ENCODE measurements at places on chromosomes 16 and 17. TPM values are rescaled to one million over a fixed set of nuclear protein-coding genes. Genes with fewer than 3 reads are reported as not detected.

- H3K27ac ChIP-seq = no peak overlapping the region
- H3K36me3 ChIP-seq = no peaks in the 10 kb centered on the region
- no peak for DNase-seq
- no peaks in the 10 kb centered on the region for H3K27me3 ChIP-seq
- no peak overlapping the region for H3K4me3 ChIP-seq
Observed at GRCh38 chr17:38598995-38599394, 6.8 kb downstream of the SRCIN1 start.

DNA sequence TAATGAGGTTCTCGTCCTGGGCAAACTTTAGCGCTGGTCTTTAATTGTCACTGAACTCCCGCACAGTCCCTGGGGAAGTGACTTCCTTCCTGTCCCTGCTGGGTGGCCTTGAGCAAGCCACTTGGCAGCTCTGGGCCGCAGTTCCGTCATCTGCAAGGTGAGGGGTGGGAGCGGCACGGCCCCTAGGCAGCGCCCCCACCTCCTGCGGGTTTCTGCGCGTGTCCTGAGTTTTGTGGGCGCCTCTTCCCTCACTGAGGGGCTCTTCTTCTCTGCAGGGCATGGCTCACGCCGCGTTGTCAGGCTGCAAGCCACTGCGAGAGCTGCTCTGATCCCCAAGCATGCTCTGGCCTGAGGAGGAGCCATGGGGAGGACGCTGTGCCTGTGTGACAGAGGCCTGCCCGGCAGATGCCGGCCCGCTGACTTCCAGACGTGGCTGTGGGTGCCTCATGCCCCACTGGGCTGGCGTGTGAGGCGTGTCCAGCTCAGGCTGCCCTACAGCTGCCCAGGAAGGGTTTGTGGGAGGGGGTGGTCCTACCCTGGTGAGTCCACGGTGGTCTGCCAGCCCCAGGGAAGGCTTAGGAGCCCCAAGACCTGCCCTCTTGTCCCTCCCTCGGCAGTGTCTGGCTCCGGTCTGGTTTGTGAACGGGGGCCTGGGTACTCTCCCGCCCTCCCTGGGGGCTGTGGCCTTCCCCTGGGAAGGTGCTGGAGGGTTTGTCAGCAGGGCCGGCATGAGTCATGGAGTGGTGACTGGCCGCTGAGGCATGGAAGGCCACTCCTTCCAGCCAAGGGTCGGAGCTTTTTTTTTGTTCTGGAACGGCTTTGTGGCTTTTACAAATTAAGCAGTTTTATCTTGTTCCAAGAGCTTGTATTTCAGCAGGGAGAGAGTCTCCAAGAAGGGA lies 182.0 kb downstream of the SEC14L1 start:
- H3K4me3 ChIP-seq = peak overlapping the region; percentile 35
- no peaks in the 10 kb centered on the region for H3K36me3 ChIP-seq
- H3K27ac ChIP-seq = peak overlapping the region; percentile 73

MYO1D gene
- total RNA-seq = 335 TPM

DNA sequence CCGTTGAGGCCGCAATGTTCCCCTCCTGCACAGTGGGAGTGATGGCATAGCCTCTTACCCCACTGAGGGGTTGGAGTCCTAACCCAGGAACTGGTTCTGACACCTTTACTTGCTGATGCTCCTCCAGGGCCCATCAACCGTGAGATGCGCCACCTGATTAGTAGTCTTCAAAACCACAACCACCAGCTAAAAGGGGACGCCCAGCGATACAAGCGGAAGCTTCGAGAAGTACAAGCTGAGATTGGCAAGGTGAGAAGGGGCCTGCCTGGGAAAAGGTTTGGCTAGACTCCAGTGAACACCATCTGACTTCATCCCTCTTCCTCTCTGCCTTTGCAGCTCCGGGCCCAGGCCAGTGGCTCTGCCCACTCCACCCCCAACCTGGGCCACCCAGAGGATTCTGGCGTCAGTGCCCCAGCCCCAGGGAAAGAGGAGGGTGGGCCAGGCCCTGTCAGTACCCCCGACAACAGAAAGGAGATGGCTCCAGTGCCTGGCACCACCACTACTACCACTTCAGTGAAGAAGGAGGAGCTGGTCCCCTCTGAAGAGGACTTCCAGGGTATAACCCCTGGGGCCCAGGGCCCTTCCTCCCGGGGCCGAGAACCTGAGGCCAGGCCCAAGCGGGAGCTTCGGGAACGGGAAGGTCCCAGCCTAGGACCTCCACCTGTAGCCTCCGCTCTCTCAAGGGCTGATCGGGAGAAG lies 5.8 kb downstream of the RNF40 start:
- no peak overlapping the region for H3K4me3 ChIP-seq
- H3K27ac ChIP-seq = peak overlapping the region; percentile 11
- H3K27me3 ChIP-seq = no peaks in the 10 kb centered on the region
- peak; percentile 74 for DNase-seq
- no peaks in the 10 kb centered on the region for H3K4me1 ChIP-seq

ZNF597 gene
- 1.9 TPM for total RNA-seq

DNA sequence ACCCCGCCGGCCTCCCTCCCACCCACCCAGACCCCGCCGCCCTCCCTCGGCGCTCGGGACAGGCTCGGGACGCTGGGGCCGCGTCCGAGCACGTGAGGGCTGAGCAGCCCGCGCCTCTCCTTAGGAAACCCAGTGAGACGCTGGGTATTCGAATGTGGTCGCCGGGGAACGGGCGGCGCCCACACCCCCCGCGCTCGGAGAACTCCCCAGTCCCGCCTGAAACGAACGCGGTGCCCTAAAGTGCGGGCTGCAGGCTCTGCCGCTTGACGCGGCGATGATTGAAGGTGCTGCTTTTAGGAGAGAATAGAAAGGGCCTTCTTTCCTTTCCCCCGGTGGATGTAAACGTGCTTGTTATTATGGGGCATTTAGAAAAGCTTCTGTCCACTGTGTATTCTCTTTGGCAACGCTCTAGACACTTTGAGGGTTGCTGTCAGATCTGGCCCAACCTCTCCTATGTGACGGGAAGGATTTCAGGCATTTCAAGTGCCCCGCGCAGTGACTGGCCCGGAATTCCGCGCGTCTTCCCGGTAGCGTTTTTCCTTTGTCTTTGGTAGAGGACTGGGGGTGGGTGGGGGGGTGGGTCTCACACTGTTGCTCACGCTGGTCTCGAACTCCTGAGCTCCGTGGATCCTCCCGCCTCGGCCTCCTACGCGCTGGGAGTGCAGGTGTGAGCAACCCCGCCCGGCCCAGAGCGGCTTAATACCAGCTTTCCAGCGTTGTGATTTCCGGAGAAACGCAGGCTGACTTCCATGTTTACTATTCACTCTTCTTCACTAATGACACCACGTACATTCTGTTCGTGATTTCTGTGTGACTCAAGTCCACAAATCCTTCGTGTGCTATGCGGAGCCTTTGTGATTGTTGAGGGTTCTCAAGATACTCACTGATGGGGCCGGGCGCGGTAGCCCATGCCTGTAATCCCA lies 21.8 kb upstream of the FOXK2 start:
- DNase-seq = peak; percentile 69
- H3K4me1 ChIP-seq = peaks cover 6% of the 10 kb centered on the region
- no peaks in the 10 kb centered on the region for H3K36me3 ChIP-seq
- H3K27ac ChIP-seq = peak overlapping the region; percentile 94
- H3K4me3 ChIP-seq = peak overlapping the region; percentile 79

GRCh38 chr17:50283246-50283645 lies 9.0 kb downstream of the TMEM92 start:
- no peaks in the 10 kb centered on the region for H3K27me3 ChIP-seq
- H3K27ac ChIP-seq = no peak overlapping the region
- no peak overlapping the region for H3K4me3 ChIP-seq
- no peak for DNase-seq
- H3K4me1 ChIP-seq = no peaks in the 10 kb centered on the region

DNA sequence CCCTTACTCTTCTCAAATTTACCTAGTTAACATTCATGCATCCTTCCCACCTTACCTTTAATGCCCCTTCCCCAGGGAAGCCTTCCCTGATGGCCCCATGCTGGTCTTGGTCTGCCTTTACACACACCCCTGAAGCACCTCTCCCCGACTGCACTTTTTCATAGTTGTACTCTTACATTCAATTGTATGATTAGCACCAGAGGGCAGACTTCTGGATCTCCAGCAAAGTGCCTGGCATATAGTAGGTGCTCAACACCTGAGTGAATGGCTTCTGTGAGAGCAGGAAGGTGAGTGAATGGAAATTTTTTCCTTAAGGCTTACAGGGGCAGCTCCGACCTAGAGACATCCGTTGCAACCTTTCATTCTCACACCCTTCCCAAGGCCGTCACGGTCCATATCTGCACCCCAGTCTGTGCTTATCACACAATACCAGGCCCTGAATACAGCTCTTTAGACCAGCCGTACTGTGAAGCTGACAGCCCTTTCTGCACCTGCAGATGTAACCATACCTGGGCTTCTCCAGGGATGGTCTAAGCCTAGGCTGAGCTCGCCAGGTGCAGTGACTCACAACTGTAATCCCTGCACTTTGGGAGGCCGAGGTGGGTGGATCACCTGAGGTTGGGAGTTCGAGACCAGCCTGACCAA lies 4.4 kb downstream of the PGAP3 start:
- no peak overlapping the region for H3K27ac ChIP-seq
- no peaks in the 10 kb centered on the region for H3K27me3 ChIP-seq
- DNase-seq = no peak
- peaks cover 6% of the 10 kb centered on the region for H3K4me1 ChIP-seq
- H3K36me3 ChIP-seq = no peaks in the 10 kb centered on the region

FOXF1 gene
- total RNA-seq = 7.6 TPM

AOC3 gene
- total RNA-seq = 3.3 TPM

ZPBP2 gene
- total RNA-seq = not detected

EFNB3 gene
- total RNA-seq = not detected

DNA sequence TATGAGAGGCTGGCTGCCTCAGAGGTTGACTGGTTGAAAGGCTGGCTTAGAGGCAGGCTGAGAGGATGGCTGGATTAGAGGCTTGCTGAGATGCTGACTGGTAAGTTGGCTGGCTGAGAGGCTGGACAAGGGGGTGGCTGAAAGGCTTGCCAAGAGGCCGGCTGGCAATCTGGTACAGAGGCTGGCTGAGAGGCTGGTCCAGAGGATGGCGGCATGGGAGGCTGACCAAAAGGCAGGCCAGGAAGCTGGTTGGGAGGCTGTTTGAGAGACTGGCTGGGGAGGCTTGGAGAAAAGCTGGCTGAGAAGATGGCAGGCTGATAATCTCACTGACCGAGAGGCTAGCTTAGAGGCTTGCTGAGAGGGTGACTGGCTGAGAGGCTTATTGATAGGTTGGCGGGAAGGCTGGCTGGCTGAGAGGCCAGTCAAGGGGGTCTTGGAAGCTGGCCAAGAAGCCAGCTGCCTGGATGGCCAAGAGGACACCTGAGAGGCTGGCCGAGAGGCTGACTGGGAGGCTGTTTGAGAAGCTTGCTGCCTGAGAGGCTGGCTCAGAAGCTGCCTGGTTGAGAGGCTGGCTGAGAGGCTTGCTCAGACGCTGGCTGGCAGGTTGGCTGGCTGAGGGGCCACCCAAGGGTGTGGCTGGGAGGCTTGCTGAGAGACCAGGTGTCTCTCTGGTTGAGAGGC lies 34.2 kb upstream of the ACSM2B start:
- no peaks in the 10 kb centered on the region for H3K27me3 ChIP-seq

DNA sequence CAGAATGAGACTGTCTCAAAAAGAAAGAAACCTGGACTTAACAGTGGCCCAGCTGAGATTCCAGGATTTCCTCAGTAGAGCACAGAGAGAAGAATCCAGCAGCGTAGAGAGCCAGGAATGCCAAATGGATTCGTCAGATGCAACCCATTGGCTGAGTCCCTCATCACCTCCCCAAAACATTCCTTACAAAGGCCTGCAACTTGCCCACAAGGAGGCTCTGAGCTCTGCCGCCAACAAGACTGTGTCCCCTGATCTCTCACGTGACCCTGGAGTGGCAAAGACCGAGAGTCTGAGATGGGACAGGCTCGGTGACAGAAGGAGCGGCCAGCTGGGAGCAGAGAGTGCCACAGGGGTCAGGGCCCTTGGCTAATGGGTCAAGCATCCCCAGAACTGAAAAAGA lies 6.9 kb upstream of the CHMP6 start:
- H3K27me3 ChIP-seq = no peaks in the 10 kb centered on the region
- no peaks in the 10 kb centered on the region for H3K36me3 ChIP-seq
- H3K27ac ChIP-seq = peak overlapping the region; percentile 54

DNA sequence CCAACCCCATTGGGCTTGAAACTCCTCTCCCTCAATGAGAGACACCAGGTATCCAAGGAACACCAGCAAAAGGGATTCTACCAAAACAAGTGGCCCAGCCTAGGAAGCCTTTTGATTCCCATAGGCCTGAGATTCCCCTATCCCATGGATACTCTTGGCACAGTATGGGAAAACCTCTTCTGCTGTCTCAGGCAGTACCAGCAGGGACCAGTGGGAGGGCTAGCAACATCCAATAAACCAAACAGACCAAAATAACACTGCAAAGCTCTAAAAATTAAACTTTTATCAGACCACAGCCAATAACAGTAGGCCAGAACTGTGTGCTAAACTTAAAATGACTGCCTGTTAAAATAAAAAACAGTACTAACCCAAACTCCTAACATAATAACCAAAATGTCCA lies 153.9 kb upstream of the CES5A start:
- no peak overlapping the region for H3K27ac ChIP-seq
- H3K36me3 ChIP-seq = no peaks in the 10 kb centered on the region
- H3K27me3 ChIP-seq = no peaks in the 10 kb centered on the region
- no peaks in the 10 kb centered on the region for H3K4me1 ChIP-seq
- DNase-seq = no peak

GRCh38 chr17:39110435-39111136 lies 40.9 kb downstream of the PLXDC1 start:
- H3K27me3 ChIP-seq = no peaks in the 10 kb centered on the region
- DNase-seq = no peak
- no peak overlapping the region for H3K4me3 ChIP-seq
- no peaks in the 10 kb centered on the region for H3K4me1 ChIP-seq
- H3K36me3 ChIP-seq = no peaks in the 10 kb centered on the region

- H3K36me3 ChIP-seq = no peaks in the 10 kb centered on the region
- DNase-seq = no peak
- H3K4me1 ChIP-seq = peaks cover 3% of the 10 kb centered on the region
- no peaks in the 10 kb centered on the region for H3K27me3 ChIP-seq
- H3K4me3 ChIP-seq = no peak overlapping the region
- H3K27ac ChIP-seq = no peak overlapping the region
Observed at GRCh38 chr17:19372011-19372370, 6.3 kb upstream of the MAPK7 start.

DNA sequence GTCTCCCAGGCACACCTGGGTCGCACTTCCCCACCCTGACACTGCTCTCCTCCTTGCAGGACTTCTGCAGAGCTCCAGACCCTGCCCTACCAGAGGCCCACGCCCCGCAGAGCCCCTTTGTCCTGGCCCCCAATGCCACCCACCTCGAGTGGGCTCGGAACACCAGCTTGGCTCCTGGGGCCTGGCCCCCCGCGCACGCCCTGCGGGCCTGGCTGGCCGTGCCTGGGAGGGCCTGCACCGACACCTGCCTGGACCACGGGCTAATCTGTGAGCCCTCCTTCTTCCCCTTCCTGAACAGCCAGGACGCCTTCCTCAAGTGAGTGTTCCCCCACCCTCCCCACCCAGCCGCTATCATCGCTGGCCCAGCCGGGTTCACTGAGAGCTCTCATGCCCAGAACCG lies 79.6 kb downstream of the MGAT5B start:
- H3K36me3 ChIP-seq = no peaks in the 10 kb centered on the region
- no peak overlapping the region for H3K4me3 ChIP-seq
- no peaks in the 10 kb centered on the region for H3K4me1 ChIP-seq
- H3K27me3 ChIP-seq = no peaks in the 10 kb centered on the region

DNA sequence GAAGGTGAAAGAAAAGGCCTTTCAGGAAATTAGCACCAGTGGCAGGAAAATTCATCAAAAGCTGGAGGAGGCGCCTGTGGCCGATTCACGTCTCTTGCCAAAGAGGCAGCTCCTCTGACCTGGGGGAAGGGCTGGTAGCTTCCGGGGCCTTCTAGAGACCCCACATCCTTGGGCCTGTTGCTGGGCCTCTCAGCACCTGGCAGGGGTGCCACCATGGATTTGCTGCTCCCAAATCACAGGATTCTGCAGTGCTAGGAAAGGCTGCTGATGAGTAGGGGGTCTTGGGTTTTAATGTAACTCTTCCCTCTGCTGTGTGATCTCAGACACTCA lies 11.6 kb upstream of the CBFB start:
- H3K4me1 ChIP-seq = peaks cover 18% of the 10 kb centered on the region
- H3K27ac ChIP-seq = no peak overlapping the region
- H3K4me3 ChIP-seq = no peak overlapping the region
- DNase-seq = peak; percentile 38
- H3K27me3 ChIP-seq = no peaks in the 10 kb centered on the region

Measured in Peyer's patch (tissue), 4 donors.